ENCODE measurements at places on chromosomes 11 and 22. TPM values are rescaled to one million over a fixed set of nuclear protein-coding genes. Genes with fewer than 3 reads are reported as not detected.

The TRIM6 gene
- total RNA-seq, result 13.1 TPM

The XPNPEP3 gene
- total RNA-seq, result 6.4 TPM

The PTPRJ gene
- total RNA-seq, result 41.5 TPM

The TSGA10IP gene
- total RNA-seq, result not detected

The GAB4 gene
- not detected for total RNA-seq

The ZBTB3 gene
- total RNA-seq, result 1.1 TPM

The MS4A7 gene
- total RNA-seq, result not detected

The ALDH3B2 gene
- not detected for total RNA-seq

The AIFM3 gene
- 4.6 TPM for total RNA-seq

The IFTAP gene
- 17.2 TPM for total RNA-seq

The PRMT3 gene
- 37.4 TPM for total RNA-seq

The MIOX gene
- total RNA-seq, result not detected

The DDI1 gene
- total RNA-seq, result not detected

The SMTNL1 gene
- not detected for total RNA-seq

The IRAG1 gene
- total RNA-seq, result 0.02 TPM

The PHRF1 gene
- 26.7 TPM for total RNA-seq

The F2 gene
- 3.2 TPM for total RNA-seq

The MAPK8IP2 gene
- 3.8 TPM for total RNA-seq

The FGF3 gene
- total RNA-seq, result not detected

The ARFGAP2 gene
- total RNA-seq, result 30.4 TPM

The TTLL8 gene
- not detected for total RNA-seq

The CD3E gene
- total RNA-seq, result not detected

The FCHSD2 gene
- total RNA-seq, result 8.8 TPM
